ENCODE measurements at places on chromosomes 7 and 10. TPM values are rescaled to one million over a fixed set of nuclear protein-coding genes. Genes with fewer than 3 reads are reported as not detected.

DNA sequence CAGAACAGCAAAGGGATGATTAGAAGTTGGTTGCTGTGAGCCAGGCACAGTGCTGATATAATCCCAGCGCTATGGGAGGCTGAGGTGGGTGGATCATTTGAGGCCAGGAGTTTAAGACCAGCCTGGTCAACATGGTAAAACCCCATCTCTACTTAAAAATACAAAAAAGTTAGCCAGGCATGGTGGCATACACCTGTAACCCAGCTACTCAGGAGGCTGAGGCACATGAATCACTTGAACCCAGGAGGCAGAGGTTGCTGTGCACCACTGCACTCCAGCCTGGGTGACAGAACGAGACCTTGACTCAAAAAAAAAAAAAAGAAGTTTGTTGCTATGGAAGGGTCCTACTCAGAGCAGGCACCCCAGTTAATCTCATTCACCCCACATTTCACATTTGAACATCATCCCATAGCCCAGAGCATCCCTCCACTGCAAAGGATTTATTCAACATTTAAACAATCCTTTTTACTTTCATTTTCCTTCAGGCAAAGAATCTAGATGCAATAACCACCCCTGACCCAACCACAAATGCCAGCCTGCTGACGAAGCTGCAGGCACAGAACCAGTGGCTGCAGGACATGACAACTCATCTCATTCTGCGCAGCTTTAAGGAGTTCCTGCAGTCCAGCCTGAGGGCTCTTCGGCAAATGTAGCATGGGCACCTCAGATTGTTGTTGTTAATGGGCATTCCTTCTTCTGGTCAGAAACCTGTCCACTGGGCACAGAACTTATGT lies 4.1 kb downstream of the IL6 start:
- DNase-seq: peak; percentile 91

DNA sequence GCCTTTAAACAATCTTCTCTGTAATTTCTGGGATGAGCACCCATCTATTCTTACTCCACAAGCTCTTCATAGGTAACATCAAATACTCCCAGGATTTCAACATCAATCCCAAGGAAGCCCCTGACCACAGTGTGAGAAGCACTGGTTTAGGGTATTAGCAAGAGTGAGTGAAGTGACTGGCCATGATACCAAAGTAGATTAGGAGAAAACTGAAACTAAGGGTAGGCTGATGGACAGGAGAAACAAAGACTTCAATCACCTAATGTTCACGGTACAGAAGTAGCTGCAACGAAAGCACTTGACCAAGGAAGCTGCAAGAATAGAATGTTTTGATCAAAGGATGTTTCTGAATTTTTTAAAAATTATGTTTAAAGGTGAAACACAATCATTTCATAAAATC lies 49.8 kb downstream of the LMBR1 start:
- DNase-seq: no peak

DNA sequence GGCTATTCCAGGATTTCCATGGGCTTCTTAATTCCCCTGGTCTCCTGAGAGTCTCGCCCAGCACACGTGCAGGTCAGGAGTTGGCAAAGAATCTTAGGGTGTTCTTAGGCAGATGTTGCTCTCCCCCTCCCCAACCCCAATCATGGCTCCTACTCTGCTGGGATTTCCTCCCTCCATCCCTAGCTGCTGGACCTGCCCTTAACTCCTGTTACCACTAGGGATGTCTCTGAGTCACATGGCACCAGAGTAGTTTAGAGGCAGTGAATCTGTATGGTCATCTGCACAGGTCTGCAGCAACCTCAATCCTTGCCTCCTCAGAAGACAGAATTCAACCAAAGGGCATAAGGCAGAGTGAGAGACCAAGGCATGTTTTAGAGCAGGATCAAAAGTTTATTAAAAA lies 51.8 kb upstream of the CHST3 start:
- DNase-seq: no peak

Gene VIPR2
- not detected for total RNA-seq

- no peak for DNase-seq
Observed at GRCh38 chr10:32379950-32380551, 33.1 kb upstream of the EPC1 start.

DNA sequence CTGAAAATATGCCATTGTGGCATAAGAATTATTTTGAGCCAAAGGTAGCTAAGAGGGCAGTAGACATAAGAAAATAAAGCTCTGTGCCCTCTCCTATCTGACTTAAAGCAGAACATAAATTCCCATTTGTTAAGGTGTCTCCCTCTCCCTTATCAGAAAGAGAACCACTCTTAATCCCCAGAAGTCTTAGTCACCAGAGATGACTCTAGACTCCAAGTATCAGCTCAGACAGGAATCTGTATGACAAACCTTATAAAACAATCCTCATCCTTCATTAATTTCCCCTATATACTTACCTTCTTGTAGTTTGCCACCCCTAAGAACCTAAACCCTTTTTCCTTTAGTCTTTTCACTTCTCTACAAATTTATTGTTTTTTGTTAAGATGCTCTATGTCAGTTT lies 21.8 kb upstream of the PIP4K2A start:
- DNase-seq: peak; percentile 46

GRCh38 chr7:27269455-27269854 lies 26.9 kb downstream of the EVX1 start:
- no peak for DNase-seq

Gene WDR86
- total RNA-seq: 19.5 TPM

GRCh38 chr10:44898665-44899064 lies 12.5 kb upstream of the TMEM72 start:
- DNase-seq: no peak

Gene GPER1
- 0.45 TPM for total RNA-seq

Gene CALML5
- not detected for total RNA-seq

Gene COBL
- not detected for total RNA-seq

- peak; percentile 9 for DNase-seq
Observed at GRCh38 chr7:37942934-37943610, 22.6 kb downstream of the EPDR1 start.

DNA sequence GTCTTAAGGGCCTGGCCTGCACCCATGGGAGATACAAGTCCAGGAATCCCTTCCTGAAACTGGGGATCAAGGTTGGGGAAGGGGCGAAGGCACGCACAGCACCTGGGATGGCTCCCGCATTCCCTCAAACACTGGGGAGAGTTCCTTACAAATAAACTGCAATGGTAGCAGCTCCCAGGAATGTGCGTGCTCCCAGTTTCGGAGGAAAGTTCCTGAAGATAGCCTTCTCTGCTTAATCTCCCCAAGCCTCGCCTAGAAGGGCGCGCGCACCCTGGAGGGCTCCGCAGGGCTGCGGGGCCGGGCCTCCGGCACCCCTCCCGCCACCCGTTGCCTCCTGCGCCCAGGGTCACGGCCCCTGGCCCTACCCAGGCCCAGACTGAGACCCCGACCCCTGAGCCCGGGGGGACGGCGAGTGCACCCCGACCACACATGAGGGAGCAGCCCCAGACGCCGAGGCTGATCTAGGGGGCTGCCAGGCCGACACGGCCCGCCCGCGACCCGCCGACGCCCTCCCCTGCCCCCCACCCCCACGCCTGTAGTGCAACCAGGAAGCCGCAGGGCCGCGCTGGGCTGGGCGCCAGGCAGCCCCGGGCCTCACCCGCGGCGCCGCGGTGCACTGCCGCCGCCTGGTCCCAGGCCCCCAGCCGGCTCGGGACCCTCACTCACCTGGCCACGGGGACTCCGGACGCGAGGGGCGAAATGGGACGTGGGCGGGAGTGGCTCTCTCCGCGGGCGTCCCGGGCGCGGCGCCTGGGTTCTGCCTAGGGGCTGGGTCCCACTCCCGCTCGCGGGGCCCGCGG lies 460 bp downstream of the ANXA11 start:
- no peak for DNase-seq

- no peak for DNase-seq
Observed at GRCh38 chr10:3526727-3527501, 258.1 kb downstream of the KLF6 start.

Gene UCN3
- not detected for total RNA-seq

Gene PNLIPRP1
- total RNA-seq: not detected

Gene TBC1D12
- total RNA-seq: 15.7 TPM

- no peak for DNase-seq
Observed at GRCh38 chr10:130333185-130333584, 197.0 kb downstream of the GLRX3 start.

DNA sequence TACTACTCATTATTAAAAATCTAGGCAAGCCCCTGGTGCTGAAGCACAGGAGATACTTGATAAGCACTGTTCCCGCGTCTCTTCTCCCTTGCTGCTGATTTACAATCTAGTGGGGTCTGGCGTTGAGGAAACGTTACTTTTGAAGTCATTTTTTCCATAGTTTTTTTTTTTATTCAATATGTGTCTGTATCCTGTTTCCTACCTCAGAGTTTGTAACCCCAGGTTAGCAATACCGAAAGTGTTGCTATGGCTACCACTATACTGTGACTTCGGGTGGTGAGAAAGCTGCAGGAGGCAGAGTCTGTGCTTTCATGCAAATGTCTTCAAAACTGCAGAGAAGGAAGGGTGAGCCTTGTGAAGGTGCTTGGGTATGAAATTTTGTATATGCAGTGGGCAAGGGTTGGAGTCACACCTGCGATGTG lies 458.8 kb upstream of the GHITM start:
- DNase-seq: no peak

Gene ERV3-1
- total RNA-seq: 4.6 TPM

Gene ZNF775
- total RNA-seq: 2.3 TPM

DNA sequence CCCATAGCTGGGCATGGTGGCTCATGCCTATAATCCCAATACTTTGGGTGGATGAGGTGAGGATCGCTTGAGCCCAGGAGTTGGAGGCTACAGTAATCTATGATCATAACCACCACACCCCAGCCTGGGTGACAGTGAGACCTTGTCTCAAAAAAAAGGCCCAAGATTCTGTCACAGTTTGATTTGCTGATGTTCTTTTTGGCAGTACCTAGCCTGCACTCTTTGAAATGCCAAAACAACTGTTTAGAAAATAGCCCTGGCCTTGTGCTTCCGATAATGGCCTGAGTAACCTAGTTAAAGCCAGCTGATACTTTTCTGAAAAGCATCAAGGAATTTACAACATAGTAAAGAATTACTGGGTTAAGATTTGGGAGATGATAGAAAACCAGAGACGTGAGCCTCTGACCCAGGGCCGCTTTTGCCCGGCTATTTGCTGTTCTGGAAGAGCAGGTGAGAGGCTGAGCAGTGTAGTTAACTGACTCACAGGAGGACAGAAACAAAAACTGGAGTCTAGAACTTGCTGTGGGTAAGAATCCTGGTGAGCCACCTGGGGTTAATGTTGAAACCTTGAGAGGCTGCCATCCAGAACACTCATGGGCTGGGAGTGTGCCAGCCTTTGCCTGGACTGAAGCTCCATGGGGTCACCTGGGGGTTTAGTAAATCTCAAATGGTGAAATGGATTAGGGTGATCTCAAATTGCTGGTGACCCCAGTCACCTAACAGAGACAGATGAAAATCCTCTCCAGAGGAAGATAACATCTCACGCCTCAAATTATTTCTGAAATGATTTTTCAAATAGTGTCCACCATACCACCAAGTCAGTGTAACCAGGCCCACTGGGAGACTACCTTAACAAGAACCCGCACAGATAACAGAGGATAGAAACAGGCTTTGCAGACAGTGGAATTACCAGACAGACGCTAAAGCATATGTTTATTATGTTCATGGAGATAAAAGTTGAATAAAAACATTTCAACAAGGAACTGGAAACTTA lies 51.8 kb downstream of the GALNT11 start:
- DNase-seq: peak; percentile 58

DNA sequence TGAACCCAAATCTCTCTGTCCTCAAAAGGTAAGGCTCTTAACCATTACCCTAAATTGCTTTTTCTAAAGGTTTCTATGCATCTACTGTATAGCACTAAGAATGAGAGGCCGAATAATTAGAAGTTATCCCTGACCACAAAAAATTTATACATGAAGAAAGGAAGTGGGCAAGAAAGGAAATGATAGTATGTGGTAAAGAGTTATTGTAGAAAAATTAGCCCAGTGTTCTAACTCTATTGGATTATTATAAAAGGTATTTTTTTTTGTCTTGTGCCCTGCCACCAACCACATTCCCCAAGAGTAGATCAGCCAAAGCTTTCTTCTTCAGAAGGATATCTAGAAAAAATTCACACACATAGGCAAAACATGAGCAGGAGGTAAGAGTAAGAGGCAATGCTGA lies 45.4 kb downstream of the DKK1 start:
- peak; percentile 34 for DNase-seq

DNA sequence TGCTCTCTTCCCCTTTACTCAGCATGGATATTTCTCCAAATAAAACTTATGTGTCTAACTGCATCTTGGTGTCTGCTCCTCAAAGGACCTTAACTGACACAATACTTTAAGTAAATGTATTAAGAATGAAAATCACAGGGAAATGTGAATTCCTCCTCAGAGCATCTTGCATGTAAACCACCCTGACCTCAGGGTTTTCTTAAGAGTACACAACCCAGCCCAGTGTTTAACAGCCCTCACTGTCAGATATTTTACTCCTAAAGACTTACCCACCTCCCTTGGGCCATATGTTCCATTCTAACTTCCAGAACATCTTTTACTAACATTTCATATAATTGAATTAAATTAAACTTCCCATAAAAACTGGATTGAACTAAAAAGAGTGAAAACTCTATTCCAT lies 315.3 kb downstream of the HPSE2 start:
- DNase-seq: no peak

DNA sequence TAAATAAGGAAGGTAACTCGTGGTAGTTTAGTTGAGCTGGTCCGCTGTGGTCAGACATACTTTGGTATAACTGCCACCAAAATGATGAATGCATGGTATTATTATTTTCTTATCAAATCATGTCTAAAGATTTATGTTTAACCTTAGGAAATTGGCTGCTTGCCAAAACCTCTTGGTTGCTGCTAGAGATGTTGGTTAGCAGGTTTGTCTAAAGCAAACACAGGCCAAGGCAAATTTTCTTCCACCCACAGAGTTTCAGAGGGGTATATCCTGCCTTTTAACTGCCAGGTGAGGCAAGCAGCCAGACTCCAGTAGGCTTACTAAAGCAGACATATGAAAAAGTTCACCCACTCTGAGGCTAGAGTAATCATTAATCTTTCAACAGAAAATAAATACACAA lies 101.4 kb downstream of the SEMA3E start:
- DNase-seq: peak; percentile 82

- DNase-seq: no peak
Observed at GRCh38 chr7:88746126-88746525, 13.4 kb upstream of the ZNF804B start.

GRCh38 chr10:4121502-4122380 lies 336.7 kb upstream of the KLF6 start:
- no peak for DNase-seq

Gene CNTNAP2
- total RNA-seq: not detected

Gene GTF2IRD1
- total RNA-seq: 21.0 TPM

Gene TUBB8
- not detected for total RNA-seq

GRCh38 chr7:54955296-54955695 lies 63.5 kb upstream of the EGFR start:
- no peak for DNase-seq
